GM20000 (cell line): ENCODE measurements at places on chromosomes 7 and 10.
A peak's percentile ranks its signal among the peaks of the same experiment; 100 is the strongest.

- DNase-seq = no peak
Observed at GRCh38 chr7:39317107-39317506, 249.1 kb upstream of the YAE1 start.

DNA sequence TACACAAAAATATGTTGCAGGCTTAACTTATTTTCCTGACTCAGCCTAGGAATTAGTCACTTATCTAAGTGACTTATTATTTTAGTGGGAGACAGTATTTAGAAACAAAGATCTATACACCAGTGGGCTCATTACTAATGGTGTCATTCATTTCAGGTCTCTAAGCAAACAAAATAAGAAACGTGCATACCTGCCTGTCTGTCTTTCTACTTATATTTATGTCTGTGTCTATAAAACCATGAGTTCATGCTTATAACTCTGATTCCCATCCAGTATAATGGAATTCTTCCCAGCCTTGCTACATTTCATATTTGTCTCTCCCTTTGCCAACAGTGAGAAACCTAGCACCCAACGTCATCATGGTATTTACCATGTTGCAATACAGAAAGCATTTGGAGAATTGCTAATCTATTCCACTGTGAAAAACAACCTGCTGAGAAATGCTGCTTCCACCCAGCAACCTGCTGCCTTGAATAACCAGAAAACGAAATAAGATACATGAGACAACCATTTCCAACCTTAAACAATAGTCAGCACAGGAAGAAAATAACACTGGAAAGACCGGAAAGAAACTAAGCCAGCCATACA is 501.0 kb downstream of the GLRX3 start:
- no peak for DNase-seq

- DNase-seq = no peak
Observed at GRCh38 chr10:118173296-118173695, 126.6 kb upstream of the RAB11FIP2 start.

- no peak for DNase-seq
Observed at GRCh38 chr7:1675036-1675671, 5.1 kb downstream of the ELFN1 start.

- DNase-seq = no peak
Observed at GRCh38 chr10:60009710-60010383, 103.5 kb upstream of the CCDC6 start.

DNA sequence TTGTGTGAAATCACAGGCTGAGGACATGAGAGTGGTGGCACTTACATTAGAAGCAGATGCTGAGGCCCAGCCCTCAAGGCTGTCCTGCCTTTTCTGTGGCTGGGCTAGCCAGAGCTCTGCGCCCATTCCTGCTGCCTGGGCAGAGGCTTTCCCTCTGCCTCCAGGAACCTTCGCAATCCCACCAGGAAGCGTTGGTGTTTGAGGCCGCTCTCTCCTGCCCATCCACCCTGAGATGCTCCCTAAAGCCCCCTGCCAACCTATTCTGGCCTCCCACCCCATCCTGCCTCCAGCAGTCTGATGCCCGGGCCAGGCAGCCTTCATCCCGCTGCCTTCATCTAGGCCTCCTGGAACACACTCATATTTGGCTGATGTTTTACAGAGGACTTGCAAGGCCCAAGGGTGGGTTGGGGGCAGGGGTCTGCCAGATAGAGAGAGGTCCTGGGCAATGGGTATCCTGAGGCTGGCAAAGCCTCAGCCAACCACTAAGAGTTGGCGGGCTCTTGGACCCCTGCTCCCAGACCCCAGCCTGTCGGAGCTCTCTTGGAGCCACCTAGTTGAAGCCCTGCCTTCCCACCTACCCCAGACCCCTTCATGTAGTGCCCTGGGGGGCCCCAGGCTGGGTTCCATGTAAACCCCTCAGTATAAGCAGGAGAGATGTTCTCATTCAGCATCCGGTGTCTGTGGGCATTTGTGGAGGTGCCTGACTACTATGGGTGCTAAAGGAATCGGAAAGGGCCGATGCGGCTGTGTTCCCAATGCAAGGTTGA is 32.7 kb downstream of the LDB3 start:
- no peak for DNase-seq

GRCh38 chr7:130867581-130868136 is 133.7 kb upstream of the KLF14 start:
- no peak for DNase-seq

DNA sequence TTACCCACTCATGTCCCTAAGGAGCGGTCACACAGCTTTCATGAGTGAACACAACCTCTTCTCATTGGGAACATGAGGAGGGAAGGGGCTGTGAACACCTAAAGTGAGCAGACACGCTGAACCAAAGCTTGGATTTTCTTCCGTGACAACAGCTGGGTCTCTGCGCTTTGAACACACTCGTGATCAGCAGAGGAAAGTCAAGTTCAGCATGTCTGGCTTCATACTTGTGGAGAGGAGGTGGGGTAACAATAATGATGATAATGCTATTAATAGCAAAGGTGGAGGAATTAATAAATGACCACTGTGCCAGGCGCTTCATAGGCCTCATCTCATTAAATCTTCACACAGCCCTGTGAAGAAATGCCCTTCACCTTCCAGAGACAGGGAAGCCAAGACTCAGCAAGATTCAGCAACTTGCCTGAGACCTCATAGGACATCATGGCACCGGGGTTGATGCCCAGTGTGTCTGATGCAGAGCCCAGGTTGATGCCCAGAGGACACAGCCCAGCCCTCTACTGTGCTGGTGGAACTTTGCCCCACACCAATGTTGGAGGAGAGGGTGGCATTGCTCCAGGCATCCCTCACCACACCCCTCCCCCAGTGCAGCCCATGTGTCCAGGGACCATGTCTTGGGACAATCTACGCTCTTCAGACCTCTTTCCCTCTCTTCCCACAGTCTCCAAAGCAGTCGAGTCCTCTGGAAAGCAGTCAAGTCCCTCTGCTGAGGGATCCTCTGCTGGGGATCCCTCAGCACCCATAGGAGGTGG is 40.6 kb downstream of the GSDME start:
- DNase-seq = no peak

GRCh38 chr7:48058990-48059389 is 23.6 kb downstream of the C7orf57 start:
- no peak for DNase-seq

- peak; percentile 11 for DNase-seq
Observed at GRCh38 chr10:870564-871166, 60.8 kb downstream of the LARP4B start.

- DNase-seq = no peak
Observed at GRCh38 chr10:58608826-58609531, 96.3 kb downstream of the BICC1 start.

GRCh38 chr7:36659638-36660341 is 64.5 kb downstream of the AOAH start:
- no peak for DNase-seq

DNA sequence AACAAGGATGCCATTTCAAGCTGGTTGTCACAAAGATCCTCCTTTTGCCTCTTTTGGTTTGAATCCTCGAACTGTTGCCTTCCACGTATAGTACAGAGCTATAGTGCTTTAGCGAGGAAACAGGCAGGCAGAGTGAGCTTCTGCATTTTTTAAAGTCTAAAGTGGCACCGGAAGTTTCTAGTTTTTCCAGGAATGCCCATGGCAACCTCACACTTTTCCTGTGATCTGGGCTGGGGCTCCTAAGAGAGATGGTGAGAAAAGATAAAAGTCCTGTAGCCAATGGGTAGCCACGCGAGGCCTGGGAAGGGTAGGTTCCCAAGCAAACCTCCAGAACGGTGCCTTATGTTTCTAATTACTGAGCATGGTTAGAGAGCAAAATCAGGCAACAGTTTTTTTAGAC is 76.7 kb downstream of the CALD1 start:
- DNase-seq = no peak

GRCh38 chr7:83985821-83986220 is 208.8 kb downstream of the SEMA3A start:
- DNase-seq = no peak

DNA sequence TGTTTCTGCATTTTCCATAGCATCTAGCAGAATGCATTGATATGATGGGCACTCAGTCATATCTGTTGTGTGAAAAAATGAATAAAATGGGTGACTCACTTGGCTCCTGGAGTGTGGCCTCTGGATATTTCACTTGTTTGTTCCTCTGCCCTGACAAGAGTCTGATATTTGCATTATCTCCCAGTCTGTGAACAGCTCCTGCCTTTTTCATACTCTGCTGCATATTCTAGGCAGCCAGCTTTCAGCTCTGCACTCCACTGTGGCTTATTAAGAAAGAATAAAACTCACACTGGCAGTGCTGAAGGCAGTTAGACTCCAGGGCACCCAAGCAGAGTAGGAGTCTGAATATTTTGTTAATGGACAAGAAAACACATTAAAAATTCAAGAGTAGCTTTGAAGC is 623.9 kb downstream of the SORCS1 start:
- DNase-seq = no peak

DNA sequence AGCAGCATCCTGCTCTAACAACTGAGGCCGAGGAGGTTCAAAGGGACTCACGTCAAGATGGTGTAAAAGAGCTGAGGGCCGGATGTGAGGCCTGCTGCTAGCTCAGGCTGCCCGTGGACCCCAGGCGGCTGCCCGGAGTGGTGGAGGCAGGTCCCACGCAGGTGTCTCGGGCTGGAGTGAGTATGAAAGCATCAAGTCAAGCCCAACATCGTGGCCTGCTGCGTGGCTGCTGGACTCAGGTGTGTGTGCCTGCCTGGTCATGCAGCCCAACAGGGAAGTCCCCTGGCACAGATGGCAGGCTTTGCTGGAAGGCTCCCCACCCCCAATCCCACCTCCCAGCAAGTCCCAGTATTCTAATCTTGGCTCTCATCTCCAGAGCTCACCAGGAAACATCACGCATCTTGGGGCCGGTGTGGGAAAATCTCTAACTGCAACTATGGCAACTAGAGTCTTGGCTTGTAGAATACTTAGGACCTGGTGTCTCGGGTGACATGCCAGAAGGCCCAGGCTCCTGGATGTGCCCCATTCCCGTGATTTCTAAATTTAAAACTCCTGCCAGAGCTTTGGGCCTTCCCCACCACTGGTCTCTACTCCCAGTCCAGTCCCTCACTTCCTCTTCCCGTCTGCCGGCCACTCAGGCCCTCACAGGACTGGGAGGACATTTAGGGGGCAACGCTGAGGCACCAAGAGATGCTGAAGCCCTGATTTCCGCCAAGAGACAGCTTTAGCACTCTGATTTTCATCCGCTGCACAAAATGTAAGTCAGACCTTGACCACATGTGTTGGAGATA is 85.9 kb downstream of the PRKAG2 start:
- no peak for DNase-seq

GRCh38 chr10:35328404-35329037 is 7.8 kb upstream of the CCNY start:
- DNase-seq = no peak

DNA sequence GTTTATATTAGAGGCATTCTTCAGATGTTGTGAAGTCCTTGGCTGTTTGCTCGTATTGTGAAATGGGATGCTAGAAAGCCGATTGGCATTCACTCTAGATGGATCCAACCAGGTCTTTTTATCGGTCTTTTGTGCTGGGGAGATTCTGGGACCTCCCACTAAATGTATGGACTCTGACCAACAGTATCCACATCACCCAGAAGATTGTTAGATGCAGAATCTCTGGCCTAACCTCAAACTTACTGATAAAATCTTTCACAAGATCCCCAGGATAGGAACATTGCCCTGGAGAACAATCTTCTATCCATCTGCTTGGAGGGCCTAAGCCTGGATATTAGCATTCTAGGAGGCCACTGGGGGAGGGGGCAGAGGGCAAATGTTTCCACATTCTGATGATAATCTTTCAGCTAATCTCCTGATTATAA is 160.9 kb downstream of the PLXDC2 start:
- no peak for DNase-seq
